ENCODE measurements at places on chromosomes 11 and 22. TPM values are rescaled to one million over a fixed set of nuclear protein-coding genes. Genes with fewer than 3 reads are reported as not detected.

DNA sequence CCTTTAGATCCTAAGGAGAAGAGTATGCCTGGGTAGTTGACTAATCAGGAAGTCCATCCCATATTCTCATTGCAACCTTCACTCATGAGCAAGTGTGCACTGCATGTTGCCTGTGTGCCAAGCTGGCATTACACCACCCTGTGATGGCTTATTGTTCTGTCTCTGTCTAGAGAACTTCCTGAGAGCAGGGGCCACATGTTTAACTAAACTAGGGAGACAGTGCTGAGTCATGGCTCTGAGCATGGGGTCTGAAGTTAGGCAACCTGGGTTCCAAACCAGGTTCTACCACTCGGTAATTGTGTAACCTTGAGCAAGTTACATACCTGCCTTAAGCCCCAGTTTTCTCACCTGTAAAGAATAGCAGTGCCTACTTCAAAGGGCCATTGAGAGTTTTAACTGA is 39.6 kb downstream of the CSNK2A3 start:
- DNase-seq, result peak; percentile 40

DNA sequence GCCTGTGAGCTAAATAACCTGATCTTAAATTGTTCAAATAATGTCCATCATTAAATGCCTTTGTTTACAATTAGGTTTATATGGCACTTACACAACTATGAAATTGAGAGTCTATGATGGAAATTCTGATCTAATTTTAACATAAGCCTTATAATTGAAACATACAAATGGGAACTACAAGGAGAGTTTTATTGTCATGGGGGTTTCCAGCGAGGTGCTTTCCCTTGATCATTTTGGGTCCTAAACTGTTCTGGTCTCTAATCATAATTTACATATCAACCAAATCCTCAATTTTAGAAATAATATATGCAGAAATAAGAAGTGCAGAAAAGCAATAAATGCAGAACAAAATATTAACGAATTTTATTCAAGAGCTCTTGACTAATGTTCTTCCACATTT is 44.9 kb downstream of the RRAS2 start:
- no peak for DNase-seq

APOA1 gene
- total RNA-seq, result 70.3 TPM

GRCh38 chr11:95650276-95650675 is 139.3 kb downstream of the FAM76B start:
- DNase-seq, result no peak

ANO1 gene
- total RNA-seq, result not detected

MS4A6A gene
- total RNA-seq, result not detected

- DNase-seq, result no peak
These were observed 20.9 kb upstream of the ATXN10 start for GRCh38 chr22:45650721-45651120.

- no peak for DNase-seq
These were observed 93.0 kb downstream of the MPPED1 start for GRCh38 chr22:43504666-43505261.

OR8D4 gene
- total RNA-seq, result 0.09 TPM

- DNase-seq, result no peak
These were observed 55.3 kb downstream of the ZNF143 start for GRCh38 chr11:9516113-9516512.

DNA sequence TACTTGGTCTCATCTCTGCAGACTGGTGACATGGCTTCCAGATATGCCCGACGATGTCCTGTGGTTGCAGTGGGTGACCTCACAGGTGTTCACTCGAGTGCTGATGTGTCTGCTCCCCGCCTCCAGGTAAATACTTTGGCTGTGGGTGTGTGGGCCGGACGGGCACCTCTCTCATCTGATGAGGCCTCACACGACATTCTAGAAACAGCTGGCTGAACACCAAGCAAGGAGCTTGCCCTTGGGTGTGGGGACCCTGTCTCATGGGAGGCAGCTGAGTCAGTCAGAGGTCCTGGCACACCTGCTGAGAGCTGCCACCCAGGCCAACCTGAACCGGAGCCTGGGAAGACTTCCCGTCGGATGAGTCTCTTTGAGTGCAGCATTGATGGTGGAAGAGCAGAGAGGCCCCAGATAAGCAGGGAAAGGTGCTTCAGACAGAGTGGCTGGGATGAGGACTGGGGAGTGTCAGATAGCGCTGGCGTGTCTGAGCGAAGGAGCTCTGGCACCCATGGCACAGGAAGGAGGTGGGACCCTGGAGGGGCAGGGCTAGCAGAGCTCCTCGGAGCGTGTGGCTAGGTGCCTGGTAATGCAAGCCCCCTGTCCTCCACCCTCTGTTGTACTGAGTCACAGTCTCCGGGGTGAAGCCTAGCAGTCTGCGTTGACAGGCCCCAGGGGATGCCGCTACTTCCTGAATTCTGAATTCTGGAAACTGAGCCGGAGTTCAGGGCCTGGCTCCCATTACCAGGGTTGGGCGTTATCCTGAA is 10.4 kb upstream of the SAMM50 start:
- DNase-seq, result no peak

GRCh38 chr11:59918987-59919589 is 19.1 kb upstream of the OOSP1 start:
- peak; percentile 45 for DNase-seq

DNA sequence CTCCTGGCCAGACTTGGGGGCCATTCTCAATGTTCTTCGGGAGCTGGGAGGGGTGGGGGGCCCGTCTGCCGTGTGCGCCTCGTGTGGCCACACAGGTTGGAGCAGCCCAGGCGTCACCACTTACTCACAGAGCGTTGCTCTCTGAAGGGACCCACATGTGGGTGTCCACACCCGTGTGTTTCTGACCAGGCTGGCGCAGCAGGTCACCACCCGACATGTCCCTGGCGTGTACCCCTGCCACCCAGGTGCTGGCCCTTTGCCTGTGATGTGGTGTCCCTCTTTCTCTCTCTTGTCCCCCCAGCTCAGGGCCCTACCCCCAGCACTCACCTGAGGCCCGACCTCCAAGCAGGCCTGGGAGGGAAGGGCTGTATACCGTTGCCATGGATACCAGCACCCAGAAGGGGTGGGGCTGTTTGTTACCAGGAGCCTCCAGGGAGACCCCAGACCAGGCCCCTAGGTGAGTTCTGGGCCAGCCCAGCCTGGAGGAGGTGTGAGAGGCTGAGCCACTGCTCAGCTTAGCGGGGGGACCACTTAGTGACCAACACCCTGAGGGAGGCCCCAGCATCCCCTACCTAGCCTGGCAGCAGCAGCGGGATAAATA is 1.4 kb downstream of the LMNTD2 start:
- DNase-seq, result no peak

DNA sequence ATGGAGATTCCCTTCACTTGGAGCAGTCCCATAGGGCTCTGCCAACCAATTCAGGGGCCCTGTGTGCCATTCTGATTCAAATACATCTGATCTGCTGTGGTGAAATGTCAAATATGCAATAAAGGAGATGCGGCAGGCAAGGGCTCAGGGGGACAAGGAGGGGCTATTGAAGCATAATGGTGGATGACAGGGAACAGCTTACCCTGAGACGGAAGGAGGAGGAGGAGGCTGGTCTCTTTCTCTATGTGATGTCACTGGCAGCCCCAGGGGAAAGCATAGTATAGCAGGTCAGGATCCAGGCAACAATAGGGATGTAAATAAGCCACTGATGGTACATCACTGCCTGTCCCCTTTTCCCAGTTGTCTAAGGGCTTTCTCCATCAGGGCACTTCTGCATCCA is 350.9 kb upstream of the SYN3 start:
- DNase-seq, result no peak

GRCh38 chr11:61954851-61955421 is 4.8 kb downstream of the BEST1 start:
- peak; percentile 86 for DNase-seq

GRCh38 chr22:39233710-39234471 is 10.9 kb downstream of the PDGFB start:
- no peak for DNase-seq

FBLN1 gene
- 335 TPM for total RNA-seq

- DNase-seq, result peak; percentile 69
These were observed 34.8 kb downstream of the EFCAB6 start for GRCh38 chr22:43777286-43777685.

LMO2 gene
- 21.8 TPM for total RNA-seq

GRCh38 chr11:43866520-43866919 is 14.1 kb upstream of the ALKBH3 start:
- no peak for DNase-seq

DNA sequence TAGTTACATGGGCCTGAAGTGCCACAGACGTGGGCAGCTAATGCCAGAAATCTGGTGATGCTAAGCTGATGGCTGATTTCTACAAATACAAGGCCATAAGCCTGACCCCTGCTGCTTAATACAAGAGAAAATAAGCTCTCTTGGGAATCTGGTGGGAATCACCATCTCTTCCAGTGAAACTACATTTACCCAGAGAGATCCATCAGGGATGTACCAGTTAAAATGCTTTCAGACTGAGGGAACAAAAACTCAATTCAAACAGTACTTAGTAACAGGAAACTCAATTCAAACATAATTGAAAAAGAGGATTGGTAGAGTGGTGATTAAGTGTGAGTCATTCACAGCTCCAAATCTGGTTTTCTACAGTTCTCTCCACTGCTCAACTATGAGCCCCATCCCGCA is 1.7 kb upstream of the CAVIN3 start:
- peak; percentile 62 for DNase-seq

SPINDOC gene
- 6.7 TPM for total RNA-seq

DNA sequence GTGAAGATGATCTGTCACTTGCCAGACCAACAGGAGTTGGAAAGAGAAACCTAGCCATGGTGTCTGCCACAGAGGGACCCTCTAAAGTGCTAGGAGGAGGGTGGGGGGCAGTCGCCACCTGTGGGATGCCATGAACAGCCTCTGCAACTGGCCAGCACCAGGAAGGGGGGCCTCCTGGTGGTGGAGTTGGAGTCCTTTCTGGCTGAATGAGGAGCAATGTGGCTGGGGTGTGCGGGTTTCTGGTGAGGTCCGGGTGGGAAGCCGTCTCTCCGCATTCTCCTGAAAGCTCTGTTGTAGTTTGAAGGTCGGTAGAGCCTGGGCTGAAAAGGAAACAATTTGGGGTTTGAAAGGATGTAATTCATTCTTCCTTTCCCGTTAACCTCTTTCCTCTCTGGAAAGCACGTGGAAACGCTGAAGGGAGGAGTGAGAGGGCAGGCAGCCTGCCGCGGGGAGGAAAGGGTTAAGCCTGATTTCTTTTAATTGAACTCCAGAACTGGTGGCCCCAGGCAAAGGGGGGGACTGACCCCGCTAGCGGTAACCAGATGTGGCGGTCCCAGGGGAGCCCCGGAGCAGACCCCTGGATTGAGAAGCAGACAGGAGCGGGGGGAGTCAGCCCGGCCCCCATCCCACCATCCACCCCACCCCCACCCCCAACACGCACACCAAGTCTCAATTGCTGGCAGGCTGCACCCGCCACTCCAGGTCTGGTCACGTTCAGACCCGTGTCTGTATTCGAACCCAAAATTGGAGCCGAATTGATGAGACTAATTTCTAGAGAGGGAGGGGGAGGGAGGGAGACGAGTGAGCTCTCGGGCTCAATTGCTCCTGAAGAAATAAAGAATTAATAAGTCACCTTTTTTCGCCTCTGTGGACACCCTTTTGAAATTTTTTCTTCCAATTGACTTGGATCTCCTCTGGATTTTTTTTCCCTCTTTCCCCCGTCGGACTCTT is 1.8 kb upstream of the FLI1 start:
- DNase-seq, result no peak

- no peak for DNase-seq
These were observed 3.4 kb upstream of the APLP2 start for GRCh38 chr11:130066338-130066737.

- DNase-seq, result no peak
These were observed 176.1 kb downstream of the DBX1 start for GRCh38 chr11:19984048-19984742.

LAYN gene
- 34.2 TPM for total RNA-seq

THY1 gene
- 164 TPM for total RNA-seq

RAB38 gene
- 1.2 TPM for total RNA-seq

TUBA8 gene
- not detected for total RNA-seq

DNA sequence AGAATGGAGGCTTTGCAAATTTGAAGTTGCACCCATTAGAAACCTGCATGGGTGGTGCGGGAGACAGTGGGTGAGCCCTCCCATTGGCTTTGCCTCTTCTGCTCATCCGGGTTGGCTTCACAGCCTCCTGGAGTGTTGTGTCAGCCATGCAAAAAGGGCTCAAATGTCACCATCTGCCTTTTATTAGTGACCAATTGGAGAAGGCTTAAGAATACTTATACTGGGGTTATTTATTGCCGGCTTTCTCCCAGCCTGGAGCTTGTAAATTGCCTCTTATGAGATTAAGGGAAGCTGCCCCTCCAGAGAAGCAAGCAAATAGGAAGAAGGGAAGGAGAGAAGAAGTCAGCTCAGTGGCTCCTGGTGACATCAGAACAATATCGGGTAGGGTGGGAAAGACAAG is 182.6 kb downstream of the ST3GAL4 start:
- DNase-seq, result no peak

PRG2 gene
- total RNA-seq, result not detected

DNA sequence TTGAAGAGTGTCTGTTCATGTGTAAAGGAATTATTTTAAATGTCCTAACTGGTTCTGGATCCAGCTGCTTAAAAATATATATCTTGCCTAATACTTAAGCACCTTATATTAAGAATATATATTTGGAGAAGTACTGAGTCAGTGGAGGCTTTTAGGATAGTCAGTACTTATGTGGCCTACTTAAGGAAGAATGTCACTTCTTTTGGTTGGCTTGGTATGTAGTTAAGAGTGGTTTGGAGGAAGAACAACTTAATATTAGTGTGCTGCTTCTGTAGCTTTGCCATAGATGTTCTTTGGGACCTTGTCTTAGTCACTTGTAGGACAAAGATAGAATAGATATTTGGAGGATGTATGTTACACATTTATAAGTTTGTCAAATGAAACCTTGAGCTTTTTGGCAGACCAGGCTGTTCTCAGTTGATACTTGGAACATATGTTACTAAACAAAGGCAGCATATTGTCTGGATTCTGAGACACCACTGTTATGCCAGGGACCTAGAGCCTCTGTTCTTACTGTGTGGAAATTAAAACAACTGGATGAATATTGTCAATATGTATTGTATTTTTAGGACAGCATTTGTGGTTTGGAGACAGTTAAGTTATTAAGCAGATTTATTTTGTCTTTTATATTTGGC is 4.9 kb downstream of the HIPK3 start:
- DNase-seq, result peak; percentile 23

- no peak for DNase-seq
These were observed 57.6 kb downstream of the PLEKHA7 start for GRCh38 chr11:16956538-16957153.

RAG2 gene
- total RNA-seq, result not detected

GRCh38 chr22:25564320-25564978 is at the start of gene GRK3:
TSS of gene GRK3 (plus strand) at chr22:25564675. CDS start at chr22:25565041, 366 bp downstream.
- peak; percentile 15 for DNase-seq

- peak; percentile 32 for DNase-seq
These were observed 61.4 kb upstream of the PTPRJ start for GRCh38 chr11:47918882-47919495.

TEF gene
- total RNA-seq, result 17.4 TPM

CRYAB gene
- 60.2 TPM for total RNA-seq

MAPK8IP1 gene
- 8.1 TPM for total RNA-seq

- no peak for DNase-seq
These were observed 49.6 kb upstream of the SHANK2 start for GRCh38 chr11:71301858-71302533.

- no peak for DNase-seq
These were observed 13.1 kb downstream of the TMEM25 start for GRCh38 chr11:118544010-118544646.

- no peak for DNase-seq
These were observed 156.6 kb upstream of the POU2AF2 start for GRCh38 chr11:111088847-111089355.

All from fibroblast of the aortic adventitia (primary cell).